Stimulated activated CD8-positive, alpha-beta memory T cell treated with anti-CD3 and anti-CD28 coated beads, Interleukin-7, amount 100 ng/mL, for 1 hour (primary cell): ENCODE measurements at places on chromosomes 6 and 20.

- DNase-seq = no peak
Measured at GRCh38 chr20:14067603-14068002, 72.3 kb downstream of the MACROD2 start.

GRCh38 chr6:3808199-3808598 lies 41.0 kb upstream of the FAM50B start:
- no peak for DNase-seq

DNA sequence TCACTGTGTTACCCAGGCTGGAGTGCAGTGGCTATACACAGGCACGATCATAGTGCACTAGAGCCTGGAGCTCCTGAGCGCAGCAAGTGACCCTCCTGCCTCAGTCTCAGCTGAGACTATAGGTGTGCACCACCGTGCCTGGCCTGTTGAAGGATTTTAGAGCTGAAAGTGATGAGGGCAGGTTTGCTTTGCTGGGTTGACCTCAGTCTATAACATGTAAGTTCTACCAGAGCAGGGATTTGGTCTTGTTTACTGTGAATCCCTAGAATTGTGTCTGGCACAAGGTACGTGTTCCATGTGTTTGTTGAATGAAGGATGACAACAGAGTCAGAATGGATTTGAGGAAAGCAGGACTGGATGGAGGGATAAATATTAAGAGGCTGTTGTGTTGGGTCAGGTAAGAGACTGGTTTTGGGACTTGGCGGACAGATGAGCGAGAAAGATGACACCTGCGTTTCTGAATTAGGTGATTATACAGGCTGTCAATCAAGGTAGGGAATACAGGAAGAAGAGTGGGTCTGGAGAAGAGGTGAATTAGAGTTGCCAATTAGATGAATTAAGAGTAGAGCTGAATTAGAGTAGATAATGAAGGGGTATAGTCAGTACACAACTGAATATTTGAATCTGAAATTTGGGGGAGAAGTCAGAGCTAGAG lies 6.5 kb downstream of the ASXL1 start:
- no peak for DNase-seq

GRCh38 chr20:41553142-41553879 lies 64.9 kb downstream of the CHD6 start:
- DNase-seq = no peak

GRCh38 chr6:74534465-74535211 lies 671.2 kb downstream of the COL12A1 start:
- no peak for DNase-seq

GRCh38 chr6:4806791-4807190 lies 30.6 kb downstream of the CDYL start:
- no peak for DNase-seq

GRCh38 chr6:10414756-10415616 lies at the start of gene TFAP2A:
TFAP2A (minus strand) TSS chr6:10415074; CDS start chr6:10414991, 83 bp downstream.
- DNase-seq = no peak

DNA sequence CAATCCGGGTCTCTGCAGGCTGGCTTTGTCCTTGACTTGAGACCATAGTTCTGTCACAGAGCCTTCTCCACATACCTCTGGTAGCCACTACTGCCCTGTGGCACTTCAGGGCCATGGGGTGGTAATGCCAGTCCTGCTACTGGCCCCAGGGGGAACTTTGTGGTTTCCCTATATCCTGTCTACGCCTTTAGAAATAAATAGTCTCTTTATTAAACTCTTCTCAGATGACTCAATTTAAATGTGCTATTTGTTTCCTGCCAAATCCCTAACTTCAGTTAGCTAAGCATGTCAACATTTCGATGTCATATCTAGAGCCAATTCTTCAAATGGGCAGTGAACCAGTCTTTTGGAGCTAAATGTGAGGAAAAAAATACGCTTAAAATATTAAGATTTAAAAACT lies 60.1 kb downstream of the SEL1L2 start:
- DNase-seq = no peak

- no peak for DNase-seq
Measured at GRCh38 chr6:27630727-27631608, 158.1 kb upstream of the ZNF184 start.

DNA sequence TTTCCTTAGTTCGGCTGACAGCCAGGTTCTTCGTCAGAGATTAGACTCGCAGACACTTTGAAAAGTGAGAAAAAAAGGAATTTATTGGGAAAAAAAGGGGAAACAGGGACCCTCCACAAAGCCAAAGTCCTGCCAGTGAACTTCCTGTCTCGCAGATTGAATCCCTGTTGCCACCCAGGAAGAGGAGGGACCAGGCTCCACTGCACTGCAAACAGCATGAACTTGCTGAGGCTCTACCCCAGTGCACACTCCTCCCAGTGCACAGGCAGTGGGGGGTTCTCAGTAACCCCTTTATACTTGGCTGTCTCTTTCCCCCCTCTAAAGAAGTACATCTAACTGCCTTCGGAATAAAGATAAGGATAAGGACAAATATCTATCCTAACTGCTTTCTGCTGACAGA lies 959.0 kb downstream of the GRIK2 start:
- DNase-seq = no peak

GRCh38 chr20:50980851-50981713 lies 22.5 kb downstream of the MOCS3 start:
- peak; percentile 22 for DNase-seq

DNA sequence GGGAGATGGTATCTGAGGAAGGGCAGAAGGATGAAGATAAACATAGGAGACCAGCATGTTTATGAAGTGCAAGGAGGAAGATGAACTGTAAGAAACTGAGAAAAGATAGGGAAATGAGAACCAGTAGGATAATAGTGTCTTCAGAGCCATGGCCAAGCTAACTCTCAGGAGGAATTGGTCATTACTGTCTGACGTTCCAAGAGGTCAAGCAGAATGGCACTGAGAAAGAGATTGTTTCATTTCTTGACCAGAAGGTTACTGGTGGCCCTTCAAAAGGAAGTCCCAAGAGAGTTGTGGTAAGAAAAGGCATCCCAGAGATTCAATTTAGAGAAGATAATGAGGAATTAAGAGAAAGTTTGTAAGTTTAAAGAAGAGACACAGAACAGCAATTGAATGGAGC lies 47.5 kb downstream of the EYA4 start:
- no peak for DNase-seq

DNA sequence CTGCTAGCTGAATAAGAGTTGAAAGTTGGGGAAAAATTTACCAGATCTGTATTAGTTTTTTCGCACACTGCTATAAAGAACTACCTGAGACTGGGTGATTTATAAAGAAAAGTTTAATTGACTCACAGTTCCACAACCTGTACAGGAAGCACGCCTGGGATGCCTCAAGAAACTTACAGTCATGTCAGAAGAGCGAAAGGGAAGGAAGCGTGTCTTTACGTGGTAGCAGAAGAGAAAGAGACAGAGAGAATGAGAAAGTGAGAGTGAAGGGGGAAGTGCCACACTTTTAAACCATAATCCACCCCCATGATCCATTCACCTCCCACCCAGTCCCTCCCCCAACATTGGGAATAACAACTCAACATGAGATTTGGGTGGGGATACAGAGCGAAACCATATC lies 79.6 kb downstream of the KHDC1L start:
- DNase-seq = no peak

GRCh38 chr6:96110878-96111277 lies 95.1 kb downstream of the FUT9 start:
- no peak for DNase-seq

- DNase-seq = no peak
Measured at GRCh38 chr20:32206760-32207625, 550 bp downstream of the PLAGL2 start.

- no peak for DNase-seq
Measured at GRCh38 chr20:50107796-50108331, 5.1 kb downstream of the UBE2V1 start.

DNA sequence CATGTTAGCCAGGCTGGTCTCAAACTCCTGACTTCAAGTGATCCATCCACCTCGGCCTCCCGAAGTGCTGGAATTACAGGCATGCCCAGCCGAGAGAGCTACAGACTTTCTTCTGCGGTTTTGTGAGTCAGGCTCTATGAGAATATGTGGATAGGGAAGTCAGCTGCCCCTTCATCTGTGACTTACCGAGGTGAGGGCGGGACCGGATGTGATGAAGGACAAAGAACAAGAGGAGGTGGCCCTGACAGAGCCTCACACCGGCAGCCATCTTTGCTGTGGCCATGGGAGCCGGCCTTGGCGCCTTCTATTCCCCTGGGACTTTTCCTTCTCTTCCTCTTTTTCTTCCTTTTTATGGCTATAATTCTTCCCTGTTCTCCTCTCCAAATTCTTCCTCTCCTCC lies 67.0 kb downstream of the IYD start:
- DNase-seq = no peak

DNA sequence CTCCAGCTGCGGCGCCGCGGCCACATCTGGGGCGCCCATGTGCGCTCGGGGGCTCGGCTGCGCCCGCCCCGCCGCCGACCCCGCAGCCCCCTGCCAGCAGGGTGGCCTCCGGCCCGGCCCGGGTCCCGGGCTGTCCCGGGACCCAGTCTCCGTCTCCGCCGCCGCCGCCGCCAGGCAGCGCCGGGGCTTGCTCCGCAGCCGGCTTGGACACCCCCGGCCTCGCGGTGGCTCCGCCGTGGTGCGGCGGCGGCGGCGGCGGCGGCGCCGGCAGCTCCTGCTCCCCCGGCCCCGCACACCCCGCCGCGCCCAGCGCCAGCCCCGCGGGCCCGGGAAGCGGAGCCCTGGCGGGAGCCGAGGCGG lies 219 bp downstream of the ISM1 start:
- DNase-seq = no peak

GRCh38 chr20:63286781-63287696 lies 5.9 kb upstream of the COL20A1 start:
- no peak for DNase-seq

DNA sequence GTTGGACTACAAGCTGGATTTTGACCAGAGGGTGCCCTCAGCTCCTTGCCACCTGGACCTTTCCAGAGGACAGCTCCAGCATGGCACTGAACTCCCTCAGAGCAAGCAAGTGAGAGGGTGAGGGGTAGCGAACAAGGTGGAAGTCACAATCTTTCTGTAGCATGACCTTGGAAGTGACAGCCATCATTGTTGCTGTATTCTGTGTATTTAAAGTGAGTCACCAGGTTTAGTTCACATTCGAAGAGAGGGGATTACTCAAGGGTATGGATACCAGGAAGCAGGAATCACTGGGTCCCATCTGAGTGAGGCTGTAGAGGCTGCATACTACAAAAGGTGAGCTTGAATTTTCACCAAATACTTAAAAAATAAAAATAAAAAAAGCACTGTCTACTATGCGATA lies 280.0 kb upstream of the SPTLC3 start:
- DNase-seq = no peak

DNA sequence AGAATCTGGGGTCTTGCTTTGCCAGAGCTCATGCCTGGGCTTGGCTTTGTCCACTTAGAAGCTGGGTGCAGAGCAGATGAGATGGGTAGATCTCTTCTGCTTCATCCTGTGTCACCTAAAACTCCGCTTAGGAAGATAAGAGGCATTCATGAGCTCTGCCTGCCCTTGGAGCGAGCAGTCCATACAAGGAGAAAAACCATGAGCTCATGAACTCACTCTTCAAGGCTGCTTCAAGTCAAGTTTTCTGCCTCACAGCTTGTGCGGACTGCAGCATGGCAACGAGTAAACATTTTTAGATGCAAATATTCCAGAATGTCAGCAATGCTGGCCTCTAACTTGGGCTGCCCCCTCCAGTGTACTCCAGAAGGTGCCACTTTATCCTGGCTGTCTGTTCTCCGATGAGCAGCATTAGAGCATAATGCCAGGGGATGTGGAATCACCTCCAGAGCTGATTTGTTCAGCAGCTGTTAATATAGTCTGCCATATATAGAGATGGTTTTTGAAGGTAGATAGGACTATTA lies 10.7 kb upstream of the UQCC2 start:
- no peak for DNase-seq
